Epithelial cell of esophagus (primary cell): ENCODE measurements at places on chromosomes 6 and 20.

DNA sequence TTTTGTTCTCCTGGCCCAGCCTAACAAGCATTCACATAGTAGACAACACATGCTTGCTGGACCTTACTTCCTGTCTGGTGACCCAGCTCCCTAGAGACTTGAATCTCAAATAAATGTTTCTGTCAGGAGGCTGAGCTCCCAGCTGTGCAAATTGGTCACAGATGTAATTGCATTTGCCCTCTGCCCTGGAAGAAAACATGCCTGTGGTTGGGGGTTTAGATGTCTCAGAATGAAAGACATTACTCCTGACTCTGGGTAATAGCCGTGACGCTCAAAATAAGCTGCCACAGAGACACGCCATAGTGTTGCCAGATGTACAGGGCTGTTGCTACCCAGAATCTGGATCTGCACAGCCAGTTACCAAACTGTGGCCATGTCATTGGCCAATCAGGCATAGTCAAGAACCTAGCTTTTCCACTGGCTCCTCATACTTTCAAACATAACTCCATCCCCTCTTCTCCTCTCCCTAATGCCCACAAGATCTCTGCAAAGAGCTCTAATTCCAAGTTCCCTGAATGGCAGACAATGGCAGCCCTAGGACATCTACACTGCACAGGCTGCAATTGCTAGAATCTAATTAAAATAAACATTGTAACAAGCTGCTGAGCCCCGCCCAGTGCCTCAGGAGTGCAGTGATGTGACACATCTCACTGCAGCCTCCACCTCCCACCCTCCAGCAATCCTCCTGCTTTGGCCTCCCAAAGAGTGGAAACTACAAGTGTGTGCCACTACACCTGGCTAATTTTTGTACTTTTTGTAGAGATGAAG lies 32.8 kb upstream of the GMPR start:
- DNase-seq, result no peak

DNA sequence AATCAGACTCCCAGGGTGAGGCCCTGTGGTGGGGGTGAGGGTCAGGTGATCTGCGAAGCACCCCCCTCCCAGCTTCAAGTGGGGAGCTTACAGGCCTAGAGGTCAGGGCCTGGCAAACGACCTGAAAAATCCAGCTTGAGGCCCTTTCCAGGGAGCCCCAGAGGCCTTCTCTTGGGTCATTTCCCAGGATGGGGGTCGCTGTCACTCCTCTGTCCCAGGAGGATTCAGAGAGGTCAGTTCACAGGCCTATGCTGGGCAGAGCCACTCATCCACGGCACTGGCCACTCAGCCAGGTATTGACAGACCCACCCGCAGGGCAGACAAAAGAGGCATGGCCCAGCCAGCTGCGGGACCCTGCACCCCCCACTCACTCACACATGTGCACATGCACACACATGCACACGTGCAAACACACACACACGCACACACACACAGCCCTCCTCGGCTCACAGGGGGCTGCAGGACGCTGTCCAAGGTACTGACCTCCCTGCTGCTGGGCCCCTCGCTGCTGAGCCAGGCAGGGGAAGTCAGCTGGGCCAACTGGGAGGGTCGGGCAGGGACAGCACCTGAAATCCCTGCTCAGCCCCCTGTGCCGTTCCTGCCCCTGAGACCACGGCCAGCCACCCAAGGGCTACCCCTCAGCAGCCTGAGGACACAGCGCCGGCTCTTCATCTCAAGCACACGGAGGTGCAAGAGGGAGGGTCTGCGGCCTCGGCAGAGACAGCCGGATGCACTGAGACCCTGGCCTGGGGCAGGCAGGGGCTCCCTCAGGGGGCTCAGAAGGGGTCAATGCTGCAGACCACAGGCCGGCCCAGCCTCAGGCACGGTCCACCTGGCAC lies 113.8 kb downstream of the TAF4 start:
- no peak for DNase-seq

- DNase-seq, result peak; percentile 21
Measured at GRCh38 chr20:4973330-4974097, 27.8 kb downstream of the SLC23A2 start.

DNA sequence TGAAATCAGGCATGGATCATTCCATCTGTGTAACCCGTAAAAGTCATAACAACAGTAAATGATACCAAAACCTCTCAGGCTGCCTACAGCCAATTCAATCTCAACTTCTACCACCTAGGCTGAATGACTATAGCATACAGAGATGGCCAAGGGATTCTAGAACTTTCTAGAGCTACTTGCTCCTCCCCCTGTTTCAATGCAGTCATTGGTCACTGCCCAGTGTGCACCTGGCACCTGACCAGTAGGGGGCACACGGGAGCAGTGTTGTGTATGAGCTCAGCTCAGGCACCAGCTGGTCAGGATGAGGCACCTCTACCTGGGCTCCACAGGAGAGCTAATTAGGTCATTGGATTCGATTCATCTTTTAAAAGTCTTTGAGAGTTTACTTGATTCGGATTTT lies 86.2 kb downstream of the PLEKHG1 start:
- peak; percentile 76 for DNase-seq
